Stimulated activated CD8-positive, alpha-beta memory T cell treated with anti-CD3 and anti-CD28 coated beads, Interleukin-7, amount 100 ng/mL, for 1 hour (primary cell): ENCODE measurements at places on chromosomes 7 and 10.

GRCh38 chr7:87784424-87784823 lies 91.7 kb downstream of the SLC25A40 start:
- DNase-seq: no peak

- no peak for DNase-seq
Measured at GRCh38 chr10:125538947-125539731, 143.8 kb downstream of the TEX36 start.

DNA sequence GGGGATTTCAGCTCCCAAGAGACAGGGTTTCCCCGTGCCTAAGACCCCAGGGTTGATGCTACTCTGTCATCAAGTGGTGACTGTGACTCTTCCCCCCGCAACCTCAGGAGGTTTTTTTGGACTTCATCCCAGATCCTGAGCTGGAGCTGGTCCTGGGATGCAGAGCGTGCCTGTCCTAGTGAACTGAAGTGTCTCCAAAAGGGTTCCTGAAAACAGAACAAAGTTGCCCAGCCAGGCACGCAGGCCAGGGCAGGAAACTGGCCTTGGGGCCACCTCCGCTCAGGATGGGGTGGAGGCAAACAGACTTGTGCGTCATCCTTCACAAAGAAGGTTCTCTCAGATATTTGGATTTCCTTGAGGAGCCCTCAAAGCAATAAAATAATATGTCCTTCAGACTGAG lies 118.9 kb downstream of the ITIH5 start:
- DNase-seq: no peak

DNA sequence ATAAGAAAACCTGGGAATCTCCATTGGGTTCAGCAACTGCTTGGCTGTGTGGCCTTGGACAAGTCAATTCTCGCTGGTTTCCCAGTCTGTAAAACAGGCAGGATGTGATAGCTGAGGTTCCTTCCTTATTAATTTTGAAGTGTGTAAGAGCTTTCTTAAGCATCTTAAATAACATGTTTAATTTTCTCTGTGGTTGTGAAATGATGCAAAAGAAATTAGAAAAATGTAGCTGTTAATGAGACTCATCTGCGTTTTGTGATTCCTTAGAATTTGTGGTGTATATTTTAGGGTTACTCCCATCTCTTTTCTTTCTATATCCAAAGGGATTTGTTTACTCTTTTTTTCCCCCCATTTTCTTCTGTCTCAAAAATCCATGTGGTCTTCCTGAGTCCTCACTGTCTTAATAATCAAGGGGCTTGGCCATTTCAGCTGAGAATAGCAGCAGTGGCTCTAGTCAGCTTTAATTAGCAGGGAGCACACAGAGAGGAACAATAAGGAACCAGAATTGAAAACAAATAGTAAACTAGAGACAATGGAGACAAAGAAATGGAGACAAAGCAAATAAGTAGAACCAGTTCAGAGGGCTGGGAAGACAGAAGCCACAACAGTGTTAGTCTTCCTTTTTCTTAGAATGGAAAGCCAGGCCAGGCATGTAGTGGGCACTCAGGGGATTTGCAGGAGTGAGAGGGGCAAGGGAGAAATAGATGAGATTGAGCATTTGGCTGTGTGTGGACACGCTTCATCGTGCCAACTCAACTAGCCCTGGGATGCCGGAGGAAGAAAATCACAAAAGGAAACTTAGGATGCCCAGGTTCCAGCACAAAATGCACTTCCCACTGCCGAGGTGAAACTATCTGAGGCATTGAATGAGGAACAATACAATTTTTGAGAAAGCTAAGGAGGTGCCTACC lies 93.9 kb downstream of the CHN2 start:
- DNase-seq: no peak

DNA sequence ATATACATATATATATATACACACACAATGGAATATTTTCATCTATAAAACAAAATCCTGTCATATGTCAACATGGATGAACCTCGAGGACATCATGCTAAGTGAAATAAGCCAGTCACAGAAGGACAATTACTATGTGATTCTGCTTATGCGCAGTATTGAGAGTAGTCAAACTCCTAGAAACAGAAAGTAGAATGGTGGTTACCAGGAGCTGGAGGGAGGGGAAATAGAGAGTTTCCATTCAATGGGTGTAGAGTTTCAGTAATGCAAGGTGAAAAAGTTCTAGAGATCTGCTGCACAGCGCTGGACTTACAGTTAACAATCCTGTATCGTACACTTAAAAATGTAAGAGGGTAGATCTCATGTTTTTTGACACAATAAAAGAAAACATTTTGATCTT lies 181.9 kb downstream of the CDCA7L start:
- DNase-seq: no peak

DNA sequence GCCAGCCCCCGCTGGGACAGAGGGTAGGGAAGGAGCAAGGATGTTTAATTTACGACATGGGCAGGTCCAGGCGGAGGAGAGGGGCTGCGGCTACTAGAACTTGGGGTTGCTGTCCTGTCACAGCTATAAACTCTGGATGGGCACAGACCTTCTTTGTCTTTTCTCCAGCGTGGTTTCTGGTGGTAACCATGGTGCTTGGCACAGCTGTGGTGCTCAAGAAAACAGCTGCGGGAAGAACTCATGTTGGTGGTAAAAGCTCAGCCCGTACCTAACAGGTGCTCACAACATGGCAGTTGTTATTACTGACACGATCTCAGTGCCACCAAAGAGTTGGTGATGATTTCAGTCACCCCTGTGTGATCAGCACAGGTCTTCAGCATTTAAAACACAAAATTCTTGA lies 13.8 kb downstream of the BAIAP2L1 start:
- DNase-seq: no peak

DNA sequence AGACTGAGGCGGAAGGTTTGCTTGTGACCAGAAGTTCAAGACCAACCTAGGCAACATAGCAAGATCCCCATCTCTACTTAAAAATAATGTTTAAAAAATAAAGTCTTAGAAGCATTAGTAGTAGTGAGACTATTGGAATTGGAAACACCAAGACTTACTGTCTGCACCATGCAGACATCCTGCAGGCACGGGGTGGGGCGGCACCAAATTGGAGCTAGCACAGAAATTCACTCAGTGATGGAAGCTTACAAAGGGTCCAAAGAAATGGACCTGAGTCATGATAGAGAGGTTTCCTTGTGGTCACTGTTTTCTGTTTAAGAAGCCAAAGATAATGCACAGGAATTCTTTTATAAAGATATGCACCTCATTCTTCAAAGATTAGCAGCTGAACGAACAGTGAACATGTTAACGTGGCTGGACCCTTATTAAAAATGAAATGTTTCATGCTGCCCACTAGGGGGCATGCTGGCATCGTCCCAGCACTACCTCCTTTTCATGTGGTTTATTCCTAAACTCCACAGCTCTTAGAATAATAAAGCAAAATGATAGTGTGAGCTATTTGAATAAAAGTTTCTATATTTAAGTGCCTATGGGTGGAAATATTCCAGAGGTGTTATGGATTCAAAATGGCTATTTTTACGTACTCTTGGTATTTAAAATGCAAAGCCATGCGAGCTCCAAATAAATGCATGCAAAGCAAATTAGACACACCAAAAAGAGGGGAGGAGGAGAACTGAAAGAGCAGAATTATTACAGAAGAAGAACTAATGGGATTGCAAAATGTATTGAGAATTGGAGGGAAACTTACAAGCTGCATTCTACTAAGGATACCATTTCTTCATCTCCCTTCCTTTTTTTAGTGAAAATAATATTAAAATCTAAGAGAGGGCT lies 28.6 kb downstream of the PDSS1 start:
- DNase-seq: peak; percentile 5

GRCh38 chr10:124589491-124590041 lies 127.9 kb downstream of the LHPP start:
- DNase-seq: no peak

- DNase-seq: no peak
Measured at GRCh38 chr7:82745117-82745516, 301.5 kb upstream of the CACNA2D1 start.

DNA sequence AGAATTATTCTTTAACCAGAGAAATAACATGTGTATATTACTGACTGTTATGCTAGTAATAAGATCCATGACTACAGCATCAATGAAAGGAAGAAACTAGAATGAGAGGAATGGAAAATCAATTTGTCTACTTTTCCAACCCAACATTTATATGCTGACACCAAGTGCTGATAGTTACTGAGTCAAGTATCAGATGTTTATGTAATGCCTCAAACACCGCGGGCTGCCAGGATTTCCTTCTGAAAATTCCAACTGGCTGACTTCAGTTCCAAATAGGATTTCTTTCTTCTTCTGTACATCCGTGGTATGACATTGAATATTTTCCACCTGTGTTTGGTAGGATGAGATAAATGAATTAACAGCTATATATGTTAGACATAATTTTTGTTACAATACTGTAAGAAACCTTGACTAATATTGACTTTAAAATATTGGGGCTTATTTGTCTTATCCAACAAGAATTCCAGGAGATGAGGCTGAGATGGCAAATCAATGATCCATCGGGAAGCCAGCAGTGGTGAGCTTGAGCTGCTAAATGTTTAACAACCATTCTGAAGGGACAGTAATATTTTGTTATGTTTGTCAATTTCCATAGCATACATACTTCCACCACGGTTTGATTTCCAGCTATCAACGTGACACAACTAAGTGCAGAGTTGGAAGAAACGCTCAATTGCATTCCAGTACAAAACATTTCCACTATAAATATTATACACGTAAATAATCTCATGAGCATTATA lies 435.2 kb upstream of the AUTS2 start:
- no peak for DNase-seq

DNA sequence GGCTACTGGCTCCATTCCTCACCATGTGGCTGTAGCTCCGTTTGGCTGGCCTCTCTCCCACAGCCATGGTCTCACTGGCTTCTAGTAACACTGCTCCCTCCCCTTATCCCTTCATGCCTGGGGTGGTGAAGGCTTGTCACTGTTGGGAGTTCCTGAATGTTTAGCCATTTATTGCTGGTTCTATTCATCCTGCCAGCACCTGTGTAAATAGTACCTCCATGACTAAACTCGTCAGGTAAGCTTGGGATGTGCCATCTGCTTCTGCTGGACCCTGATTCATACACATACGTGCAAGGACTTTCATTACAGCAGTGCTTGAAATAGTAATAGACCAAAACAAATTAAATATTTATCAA lies 61.6 kb downstream of the CCDC71L start:
- DNase-seq: no peak

DNA sequence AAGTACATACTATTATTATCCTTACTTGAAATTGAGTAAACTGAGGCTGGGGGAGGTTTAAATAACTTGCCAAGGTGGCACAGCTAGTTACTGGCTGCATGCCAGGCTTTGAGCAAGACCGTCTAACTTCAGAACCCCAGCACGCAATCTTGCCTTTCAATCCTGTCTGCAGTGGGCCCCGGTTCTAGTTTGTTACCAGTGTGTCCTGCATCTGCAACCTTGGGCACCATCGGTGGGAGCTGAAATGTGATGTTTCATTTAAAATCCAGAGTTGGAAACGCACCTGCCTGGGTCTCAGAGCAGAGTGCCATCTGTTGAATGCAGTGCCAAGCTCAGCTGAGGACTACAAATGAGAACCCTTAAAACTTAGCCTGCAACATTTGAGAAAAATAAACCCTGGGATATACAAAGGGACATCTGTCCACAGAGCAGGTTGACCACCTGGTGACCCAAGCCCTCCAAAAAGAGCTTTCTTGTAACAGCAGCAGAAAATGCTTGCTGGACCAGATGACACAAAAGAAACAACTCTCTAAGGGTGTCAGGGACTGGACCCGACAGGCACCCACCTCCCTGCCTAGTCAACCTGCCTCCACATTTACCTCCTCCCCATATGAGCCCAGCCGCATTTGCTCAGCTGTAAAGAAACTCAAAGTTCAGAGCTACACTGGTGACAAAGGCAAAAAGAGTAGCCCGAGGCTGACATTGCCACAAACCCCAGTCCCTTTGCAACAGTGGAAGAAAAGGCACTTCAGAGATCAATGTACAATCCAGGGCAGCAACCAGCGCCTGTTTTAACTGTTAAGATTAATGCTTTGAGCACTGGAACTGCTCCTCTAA lies 1.7 kb downstream of the SH3PXD2A start:
- DNase-seq: no peak

GRCh38 chr10:93680412-93681047 lies 21.9 kb downstream of the FRA10AC1 start:
- DNase-seq: no peak

DNA sequence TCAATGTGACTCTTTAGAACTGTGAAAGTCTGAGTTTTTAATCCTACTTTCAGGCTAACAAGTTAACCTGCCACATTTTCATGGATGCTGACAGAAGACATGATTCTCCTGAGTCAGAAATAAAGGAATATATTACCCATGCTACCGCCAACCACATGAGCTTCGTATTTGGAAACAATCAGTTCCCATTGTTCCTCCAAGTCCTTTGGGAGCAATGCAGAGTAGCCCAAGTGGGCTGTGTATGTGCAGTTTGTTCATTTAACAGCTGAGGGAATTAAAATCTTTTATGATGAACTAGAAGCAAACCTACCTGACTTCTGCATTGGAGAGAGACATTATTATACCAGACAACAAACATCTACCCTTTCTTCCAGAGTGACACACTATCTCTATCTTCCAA lies 169.3 kb upstream of the BET1 start:
- no peak for DNase-seq

DNA sequence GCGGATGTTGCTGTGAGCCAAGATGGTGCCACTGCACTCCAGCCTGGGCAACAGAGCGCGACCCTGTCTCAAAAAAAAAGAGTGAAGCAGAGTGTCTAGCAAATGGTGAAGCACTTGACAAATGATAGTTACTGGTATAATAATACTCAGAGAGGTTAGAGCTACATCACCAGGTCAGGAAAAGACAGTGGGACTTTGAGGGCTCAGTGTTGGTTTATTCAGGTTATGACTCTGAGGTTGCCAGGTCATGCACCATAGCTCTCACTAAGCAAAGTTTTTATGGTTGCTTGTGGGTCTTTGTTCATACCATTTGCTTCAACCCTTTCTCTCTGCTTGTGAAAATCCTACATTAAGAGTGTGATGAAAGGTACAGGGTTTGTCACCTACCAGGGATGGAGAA lies 13.6 kb downstream of the MRPS33 start:
- no peak for DNase-seq

GRCh38 chr7:124390301-124390700 lies 357.4 kb upstream of the TMEM229A start:
- DNase-seq: no peak

- peak; percentile 34 for DNase-seq
Measured at GRCh38 chr10:6678211-6678803, 98.2 kb upstream of the PRKCQ start.

DNA sequence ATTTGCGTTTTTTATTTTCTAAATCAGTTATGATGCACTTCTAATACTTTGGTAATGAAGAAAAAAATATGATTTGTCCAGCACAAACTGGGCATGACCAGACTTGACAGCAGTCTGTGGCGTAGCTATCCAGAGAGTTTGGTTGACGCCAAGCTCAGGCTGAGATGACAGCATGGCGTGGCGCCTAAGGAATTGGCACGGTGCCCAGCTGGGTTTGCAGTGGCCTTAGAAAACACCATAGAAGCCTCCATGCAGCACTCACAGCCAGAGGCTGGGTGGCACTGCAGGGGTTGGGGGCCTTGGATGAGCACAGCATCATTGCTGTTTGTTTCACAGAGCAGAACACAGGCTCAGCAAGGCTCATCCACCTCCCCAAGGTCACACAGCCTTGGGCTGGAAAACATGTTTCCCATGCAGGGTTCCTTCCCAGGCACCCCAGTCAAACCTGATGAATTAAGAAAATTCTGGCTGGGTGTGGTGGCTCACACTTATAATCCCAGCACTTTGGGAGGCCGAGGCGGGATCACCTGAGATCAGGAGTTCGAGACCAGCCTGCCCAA lies 88.9 kb downstream of the GTF2IRD1 start:
- no peak for DNase-seq
